GM13976 (cell line): ENCODE measurements at places on chromosomes 11 and 22.

- no peak for DNase-seq
These were observed 3.2 kb downstream of the MS4A3 start for GRCh38 chr11:60059521-60060240.

DNA sequence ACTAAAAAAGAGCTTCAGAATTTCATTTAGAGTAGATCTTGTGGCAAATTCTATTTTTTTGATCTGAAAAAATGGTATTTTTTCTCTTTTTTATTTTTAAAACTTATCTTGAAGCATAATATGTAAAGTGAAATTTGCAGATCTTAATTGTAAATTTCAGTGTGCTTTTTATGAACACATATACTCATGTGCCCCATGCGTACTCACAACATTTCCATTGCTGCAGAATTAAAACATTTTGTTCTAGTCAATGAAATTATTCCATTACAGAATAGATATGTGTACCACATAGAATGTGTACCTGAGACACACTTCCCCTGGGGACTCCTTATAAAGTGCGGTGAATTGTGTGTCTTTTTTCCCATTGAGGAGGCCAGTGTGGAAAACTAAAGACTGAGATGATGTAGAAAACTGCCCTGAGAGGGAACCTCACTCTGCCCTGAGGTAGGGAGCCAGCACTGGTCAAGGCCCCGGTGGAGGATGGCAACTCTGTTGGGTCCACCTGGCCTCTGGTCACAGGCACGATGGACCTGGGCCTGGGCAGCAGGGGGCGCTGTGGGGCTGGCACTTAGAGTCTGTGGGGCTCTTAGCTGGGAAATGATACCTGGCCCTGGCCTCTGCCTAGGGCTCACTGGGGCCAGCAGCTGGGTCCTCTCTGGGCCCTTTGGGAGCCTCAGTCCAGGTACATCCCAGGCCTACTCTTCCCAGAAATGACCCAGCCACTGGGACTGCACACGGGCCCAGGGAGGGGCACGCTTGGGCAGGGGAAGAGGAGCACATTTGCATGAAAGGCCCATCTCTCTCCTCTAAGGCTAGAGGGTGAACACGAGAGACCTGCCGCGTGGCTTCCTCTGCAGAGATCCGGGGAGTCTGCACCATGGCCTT lies 77.9 kb upstream of the TOP3B start:
- DNase-seq: peak; percentile 90

DNA sequence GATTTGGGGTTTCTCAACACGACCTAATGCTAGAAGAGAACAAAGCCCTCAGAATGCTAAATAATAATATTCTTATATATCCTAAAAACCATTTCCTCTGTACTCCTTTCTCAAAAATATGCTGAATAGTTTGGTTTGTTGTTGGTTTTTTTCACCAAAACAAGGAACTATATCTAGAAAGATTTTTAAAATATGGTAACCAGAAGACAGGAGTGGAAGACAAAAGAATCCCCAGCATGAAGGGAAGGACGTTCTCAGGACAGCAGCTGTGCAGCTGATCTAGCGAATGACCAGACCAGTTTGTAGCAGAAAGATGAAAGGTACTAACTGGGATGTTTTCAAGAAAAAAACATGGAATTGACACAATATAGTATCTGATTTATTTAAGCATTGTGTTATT lies 19.3 kb downstream of the FEZ1 start:
- no peak for DNase-seq

GRCh38 chr22:32682990-32683389 lies 118.5 kb upstream of the TIMP3 start:
- no peak for DNase-seq

DNA sequence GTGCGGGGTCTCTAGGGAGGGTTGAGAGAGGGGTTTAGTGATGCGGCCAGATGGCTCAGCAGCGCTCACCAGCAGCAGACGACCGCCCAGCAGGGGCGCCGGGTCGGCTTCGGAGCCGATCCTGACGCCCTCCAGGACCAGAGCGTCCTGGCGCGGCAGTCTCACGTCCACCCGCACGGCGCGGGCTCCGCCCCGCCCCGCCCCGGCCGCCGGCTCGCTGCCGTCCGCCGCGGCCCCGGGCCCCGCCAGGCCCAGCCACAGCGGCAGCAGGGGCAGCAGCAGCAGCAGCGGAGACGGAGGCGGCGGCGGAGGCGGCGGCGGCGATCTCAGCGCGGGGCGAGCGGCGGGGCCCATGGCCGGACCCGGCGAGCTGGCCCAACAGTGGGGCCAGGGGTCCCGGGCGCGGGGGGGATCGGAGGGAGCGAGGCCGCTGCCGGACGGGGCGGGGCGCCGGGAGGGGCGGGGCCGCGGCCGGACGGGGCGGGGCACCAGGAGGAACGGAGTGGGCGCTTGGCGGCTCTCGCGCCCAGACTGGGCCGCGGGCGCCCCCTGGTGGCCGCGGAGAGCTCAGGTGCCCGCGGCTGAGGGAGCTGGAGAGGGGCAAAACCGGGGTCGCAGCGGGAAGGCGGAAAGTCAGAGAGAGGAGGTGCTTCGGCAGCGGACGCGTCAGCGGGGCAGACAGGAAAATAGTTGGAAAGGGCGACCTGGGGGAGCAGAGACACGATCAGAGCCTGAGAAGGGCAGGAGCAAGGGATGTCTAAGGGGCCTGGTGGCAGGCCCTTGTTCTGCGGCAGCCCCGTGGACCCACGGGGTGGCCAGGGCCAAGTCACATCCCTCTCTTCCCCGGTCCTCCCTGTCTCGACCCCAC lies at the start of gene RNF215:
Gene RNF215 (minus strand): TSS at position 452 of the 868 bp plus-strand sequence. CDS start 98 bp downstream, at position 354.
- peak; percentile 97 for DNase-seq

GRCh38 chr11:44746894-44747293 lies 20.1 kb downstream of the TSPAN18 start:
- no peak for DNase-seq
